ENCODE measurements at places on chromosomes 4 and X. TPM values are rescaled to one million over a fixed set of nuclear protein-coding genes. Genes with fewer than 3 reads are reported as not detected.

SPIN2A gene
- 1.3 TPM for total RNA-seq

MAOA gene
- 38.2 TPM for total RNA-seq

AKAP14 gene
- not detected for total RNA-seq

PRDM8 gene
- total RNA-seq: 79.2 TPM

PHEX gene
- total RNA-seq: 0.59 TPM

FRAS1 gene
- total RNA-seq: 20.9 TPM

TMEM154 gene
- total RNA-seq: 0.24 TPM

HSD17B13 gene
- 2.5 TPM for total RNA-seq

NLGN3 gene
- total RNA-seq: 48.3 TPM

TLR2 gene
- total RNA-seq: 16.3 TPM

KLF8 gene
- 9.3 TPM for total RNA-seq

ASMT gene
- not detected for total RNA-seq

RBMXL3 gene
- total RNA-seq: not detected

GPR50 gene
- not detected for total RNA-seq

AVPR2 gene
- total RNA-seq: not detected

HDX gene
- total RNA-seq: 8.6 TPM

TEX13B gene
- not detected for total RNA-seq

MORF4L2 gene
- total RNA-seq: 316 TPM

SRPX gene
- total RNA-seq: 7.2 TPM

PFKFB1 gene
- total RNA-seq: 0.83 TPM

CSAG1 gene
- total RNA-seq: not detected

IQCM gene
- total RNA-seq: not detected

SHROOM2 gene
- total RNA-seq: 26.9 TPM

CFP gene
- total RNA-seq: 2.9 TPM

IRS4 gene
- 2.0 TPM for total RNA-seq

PLXNB3 gene
- total RNA-seq: 135 TPM

CYLC1 gene
- total RNA-seq: not detected

OTC gene
- total RNA-seq: not detected

CXXC4 gene
- total RNA-seq: 13.1 TPM

PAGE2B gene
- total RNA-seq: not detected

GCNA gene
- 8.3 TPM for total RNA-seq

ENPEP gene
- 1.6 TPM for total RNA-seq

SEC24B gene
- 34.2 TPM for total RNA-seq

KDM6A gene
- 32.2 TPM for total RNA-seq

CENPVL2 gene
- not detected for total RNA-seq

SRPX2 gene
- total RNA-seq: 1.7 TPM

TMEM31 gene
- total RNA-seq: 1.5 TPM

HPSE gene
- 2.0 TPM for total RNA-seq

TENM3 gene
- total RNA-seq: 65.9 TPM

All from dorsolateral prefrontal cortex (tissue), 122 donors.